Lower lobe of right lung (tissue), 2 donors: ENCODE measurements at places on chromosomes 5 and 9. TPM values are rescaled to one million over a fixed set of nuclear protein-coding genes. Genes with fewer than 3 reads are reported as not detected.

The WDR38 gene
- total RNA-seq, result 6.6 TPM

The SHC3 gene
- 13.2 TPM for total RNA-seq

The ECSCR gene
- total RNA-seq, result 48.8 TPM

The OR1Q1 gene
- total RNA-seq, result not detected

The SLC6A18 gene
- total RNA-seq, result not detected

The LRRTM2 gene
- total RNA-seq, result 0.30 TPM

DNA sequence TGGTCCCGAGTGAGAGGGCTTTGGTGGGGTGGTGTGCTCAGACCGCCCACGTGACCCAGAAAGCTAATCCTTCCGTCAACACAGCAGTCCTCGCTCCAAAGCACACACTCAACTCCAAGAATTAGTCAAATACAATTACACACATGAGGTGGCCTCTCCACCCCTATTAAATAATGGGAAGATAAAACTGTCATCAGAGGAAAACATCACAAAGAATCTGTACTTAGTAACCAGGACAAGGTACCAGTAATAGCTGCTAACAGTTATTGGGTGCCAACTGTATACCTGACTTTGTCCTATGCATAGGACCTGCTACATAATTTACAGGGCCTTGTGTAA lies 222.8 kb downstream of the HSPA4 start:
- no peak overlapping the region for H3K4me3 ChIP-seq
- H3K4me1 ChIP-seq, result no peaks in the 10 kb centered on the region
- DNase-seq, result no peak
- no peaks in the 10 kb centered on the region for H3K36me3 ChIP-seq

DNA sequence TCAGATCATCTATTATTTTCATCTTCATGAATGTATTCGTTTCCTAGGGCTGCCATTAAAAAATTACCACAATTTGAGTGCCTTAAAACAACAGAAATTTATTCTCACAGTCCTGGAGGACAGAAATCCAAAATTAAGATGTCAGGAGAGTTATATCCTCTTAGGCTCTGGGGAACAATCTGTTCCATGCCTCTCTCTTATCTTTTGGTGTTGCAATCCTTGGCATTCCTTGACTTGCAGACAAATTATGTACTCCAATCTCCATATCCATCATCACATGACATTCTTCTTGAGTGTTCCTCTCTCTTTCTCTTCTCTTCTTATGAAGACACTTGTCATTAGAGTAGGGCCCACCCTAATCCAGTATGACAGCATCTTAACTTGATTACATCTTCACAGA lies 339.4 kb downstream of the EFNA5 start:
- no peak overlapping the region for H3K27ac ChIP-seq
- no peaks in the 10 kb centered on the region for H3K4me1 ChIP-seq
- H3K4me3 ChIP-seq, result no peak overlapping the region
- H3K27me3 ChIP-seq, result no peaks in the 10 kb centered on the region

DNA sequence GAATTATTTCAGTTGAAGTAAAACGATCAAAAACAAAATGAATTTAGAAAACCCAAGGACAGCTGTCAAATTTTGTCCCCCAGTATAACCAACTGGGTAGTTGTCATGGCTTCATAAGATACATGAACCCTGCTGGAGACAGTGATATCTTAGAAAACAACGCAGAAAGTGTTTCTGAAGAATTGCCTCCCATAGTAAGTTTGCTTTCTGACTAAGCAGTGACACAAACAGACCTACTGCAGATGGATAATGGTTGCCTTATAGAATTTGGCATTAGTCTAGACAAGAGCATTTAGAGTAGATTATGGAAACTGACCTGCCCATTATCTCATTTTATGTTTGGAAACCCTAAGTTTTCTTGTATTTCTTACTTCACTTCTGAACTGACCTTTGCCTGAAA lies 187.7 kb upstream of the KCNN2 start:
- no peaks in the 10 kb centered on the region for H3K27me3 ChIP-seq
- H3K27ac ChIP-seq, result no peak overlapping the region
- DNase-seq, result no peak
- H3K36me3 ChIP-seq, result no peaks in the 10 kb centered on the region
- H3K4me1 ChIP-seq, result no peaks in the 10 kb centered on the region

DNA sequence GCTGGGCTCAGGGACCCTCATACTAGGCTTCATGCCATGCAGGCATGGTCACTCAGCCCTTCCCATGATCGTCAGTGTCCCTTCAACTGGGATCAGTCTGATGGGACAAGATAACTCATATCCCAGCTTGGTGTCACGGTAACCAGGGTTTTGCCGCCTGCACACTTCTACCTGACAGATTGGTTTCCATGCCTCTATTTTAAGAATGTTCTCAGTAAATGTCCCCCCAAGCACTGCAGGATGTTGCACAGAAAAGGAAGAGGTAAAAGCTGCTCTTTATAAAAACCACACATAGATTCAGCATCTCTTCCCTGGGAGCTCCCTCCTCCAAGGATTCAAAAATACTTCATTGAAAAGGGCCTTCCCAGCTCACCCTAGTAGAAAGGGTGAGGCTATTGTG lies 56.1 kb downstream of the SLIT3 start:
- no peak overlapping the region for H3K27ac ChIP-seq
- DNase-seq, result no peak
- no peaks in the 10 kb centered on the region for H3K27me3 ChIP-seq

DNA sequence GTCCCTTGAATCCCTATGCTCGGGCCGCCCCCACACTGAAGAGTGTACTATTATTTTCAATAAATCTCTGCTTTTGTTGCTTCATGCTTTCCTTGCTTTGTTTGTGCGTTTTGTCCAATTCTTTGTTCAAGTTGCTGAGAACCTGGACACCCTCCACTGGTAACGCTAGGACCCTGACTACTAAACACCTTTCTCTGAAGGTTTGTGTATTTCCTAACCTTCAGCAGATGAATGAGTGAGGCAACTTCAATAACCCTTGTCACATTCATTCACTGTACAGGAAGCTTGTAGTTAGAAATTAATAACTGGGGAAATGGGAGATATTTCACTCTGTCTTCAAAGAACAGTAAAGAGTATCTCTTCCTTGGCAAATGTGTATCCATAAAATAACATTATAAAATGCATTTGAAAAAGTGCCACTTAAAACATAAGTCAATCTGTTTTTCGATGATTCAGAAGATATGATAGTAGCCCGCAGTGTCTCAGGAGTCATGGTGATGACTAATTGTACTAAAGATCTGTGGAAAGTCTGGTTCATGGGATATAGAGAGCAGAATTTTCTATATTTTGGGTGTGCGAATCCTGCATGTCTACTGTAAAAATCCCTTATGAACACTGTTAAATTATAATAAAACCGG lies 43.2 kb upstream of the ANKH start:
- H3K4me1 ChIP-seq, result no peaks in the 10 kb centered on the region
- H3K36me3 ChIP-seq, result no peaks in the 10 kb centered on the region
- no peak for DNase-seq
- H3K27ac ChIP-seq, result no peak overlapping the region
- no peak overlapping the region for H3K4me3 ChIP-seq

DNA sequence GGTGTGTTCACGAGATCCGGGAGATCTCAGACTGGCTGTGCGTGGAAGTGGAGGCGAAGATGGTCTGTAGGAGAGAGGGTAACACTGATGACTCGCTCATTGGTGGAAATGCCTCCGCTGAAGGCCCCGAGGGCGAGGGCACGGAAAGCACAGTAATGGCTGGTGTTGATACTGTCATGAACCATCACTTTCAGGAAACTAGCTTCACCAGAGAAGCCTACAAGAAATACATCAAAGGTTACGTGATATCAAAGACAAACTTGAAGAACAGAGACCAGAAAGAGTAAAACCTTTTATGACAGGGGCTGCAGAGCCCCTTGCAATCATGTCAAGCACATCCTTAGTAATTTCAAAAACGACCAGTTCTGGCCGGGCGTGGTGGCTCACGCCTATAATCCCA lies 265.7 kb downstream of the GOLPH3 start:
- H3K27me3 ChIP-seq, result no peaks in the 10 kb centered on the region
- no peak overlapping the region for H3K4me3 ChIP-seq
- DNase-seq, result no peak
- no peaks in the 10 kb centered on the region for H3K36me3 ChIP-seq
- H3K27ac ChIP-seq, result no peak overlapping the region
